ENCODE measurements at places on chromosomes 6 and 20.

- DNase-seq: no peak
Measured at GRCh38 chr6:160349020-160349441, 853 bp downstream of the SLC22A3 start.

DNA sequence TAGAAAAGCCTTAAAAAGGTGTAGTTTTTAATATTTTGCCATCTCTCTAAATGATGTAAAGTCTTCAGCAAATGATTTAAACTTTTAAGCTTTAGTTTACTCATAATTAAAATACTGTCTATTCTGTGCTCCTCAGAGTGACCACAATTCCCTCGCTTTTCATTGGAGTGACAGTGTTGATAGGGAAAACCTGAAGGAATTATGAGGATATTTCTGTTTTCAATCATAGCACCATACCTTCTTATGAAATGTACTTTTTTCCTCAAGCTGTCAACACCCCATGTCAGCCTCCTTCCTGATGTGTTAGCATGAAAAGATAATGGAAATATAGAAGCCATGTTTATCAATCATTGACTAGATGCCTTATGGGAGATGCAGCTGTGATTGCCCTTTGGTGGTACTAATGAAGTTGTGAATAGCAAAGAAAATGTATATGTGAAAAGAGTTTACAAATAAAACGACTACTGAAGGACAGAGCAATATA, 145.4 kb upstream of the EYS start:
- no peak for DNase-seq

DNA sequence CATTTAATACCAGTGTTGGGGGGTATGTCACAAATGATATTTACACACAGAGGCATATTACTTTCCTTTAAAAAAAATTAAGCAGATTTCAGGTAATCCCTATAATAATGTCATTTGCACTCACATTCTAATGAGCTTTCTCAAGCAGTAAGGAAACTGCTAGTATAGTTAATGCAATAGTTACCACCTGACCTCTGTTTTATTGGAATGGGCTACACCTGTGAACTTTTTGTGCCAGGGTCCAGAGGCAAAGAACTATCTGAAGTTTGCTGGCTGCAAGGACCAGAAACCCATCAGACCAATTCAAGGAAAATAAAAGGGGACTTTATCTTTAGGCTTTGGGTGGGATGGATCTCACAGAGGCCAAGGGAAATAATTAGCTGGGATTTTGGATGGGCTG, 2.9 kb upstream of the ZHX3 start:
- no peak for DNase-seq

GRCh38 chr6:93403390-93403789, 16.0 kb downstream of the EPHA7 start:
- DNase-seq: no peak

DNA sequence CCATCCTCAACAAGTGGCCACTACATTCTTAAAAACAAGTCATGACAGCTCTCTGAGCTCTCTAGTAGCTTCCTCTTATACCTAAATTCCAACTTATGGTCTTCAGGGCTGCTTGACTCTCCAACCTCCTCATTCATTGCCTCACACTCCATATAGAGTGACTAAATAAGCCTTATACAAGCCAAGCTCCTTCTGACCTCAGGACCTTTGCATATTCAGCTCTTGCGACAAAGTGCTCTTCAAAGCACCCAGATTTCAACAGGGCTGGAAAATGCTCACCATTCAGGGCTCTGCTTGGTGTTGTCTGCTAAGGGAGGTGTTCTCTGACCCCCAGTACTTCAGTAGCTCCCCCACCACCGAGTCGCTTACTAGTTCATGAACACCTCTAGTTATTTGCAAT, 3.7 kb downstream of the TREML2 start:
- DNase-seq: no peak

GRCh38 chr6:28160233-28160632, 18.6 kb downstream of the ZKSCAN8 start:
- DNase-seq: no peak

- DNase-seq: no peak
Measured at GRCh38 chr6:118993803-118994251, 58.9 kb upstream of the MCM9 start.

Data from natural killer cell treated with Interleukin-12 subunit alpha and Interleukin-12 subunit beta and Interleukin-15 and Interleukin-18, amount 100 ng/mL, for 72 hours (primary cell).